NCI-H1048 (cell line): ENCODE measurements at places on chromosomes 16 and 17.

- DNase-seq: no peak
Measured at GRCh38 chr16:23682181-23682580, 3.5 kb downstream of the PLK1 start.

DNA sequence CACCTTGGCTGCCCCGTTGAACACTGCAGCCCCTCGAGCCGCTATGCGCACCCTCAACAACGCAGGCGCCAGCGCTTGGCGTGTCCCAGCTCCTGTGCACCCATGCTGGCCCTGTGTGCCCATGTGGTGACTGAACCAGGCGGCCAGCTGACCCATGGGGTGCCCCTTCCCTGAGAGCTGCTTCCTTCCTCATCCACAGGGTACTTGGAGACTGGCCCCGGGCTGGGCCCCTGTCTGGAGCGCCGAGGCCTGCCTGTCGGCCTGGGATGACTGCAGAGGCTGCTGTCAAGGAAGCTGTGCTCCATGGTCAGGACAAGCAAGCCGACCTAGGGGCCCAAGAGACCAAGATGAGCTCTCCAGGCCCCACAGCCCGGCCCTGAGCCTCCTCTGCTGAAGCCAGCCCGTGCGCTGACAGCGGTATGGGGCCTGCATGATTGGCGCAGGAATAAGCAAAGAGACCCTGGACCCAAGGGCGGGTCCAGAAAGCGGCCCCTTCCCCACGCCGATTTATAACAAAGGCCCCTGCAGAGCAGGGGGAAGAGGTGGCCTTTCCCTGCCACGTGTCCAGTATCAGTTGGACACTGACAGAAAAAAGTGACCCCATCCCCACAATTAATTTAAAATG lies 21.6 kb upstream of the BAHCC1 start:
- DNase-seq: no peak

- DNase-seq: no peak
Measured at GRCh38 chr16:82160226-82160625, 9.8 kb downstream of the MPHOSPH6 start.

DNA sequence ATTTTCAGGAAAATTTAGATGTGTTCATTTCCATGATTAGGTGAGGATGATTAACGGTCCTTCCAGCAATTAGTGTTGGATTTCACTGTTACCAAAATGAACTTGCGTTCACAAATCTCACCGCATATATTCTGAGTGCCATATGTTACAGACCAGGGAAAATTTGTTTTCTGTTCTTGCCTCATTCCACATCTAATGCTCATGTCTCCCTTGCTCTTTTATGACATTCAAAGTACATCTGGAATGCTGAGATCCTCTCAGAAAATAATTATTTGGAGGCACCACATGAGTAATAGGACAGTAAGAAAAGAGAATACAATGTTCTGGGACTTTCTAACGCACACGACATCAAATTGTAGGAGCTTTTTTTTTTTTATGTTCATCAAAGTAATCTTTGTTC lies 406.5 kb downstream of the SHISA9 start:
- no peak for DNase-seq

- no peak for DNase-seq
Measured at GRCh38 chr16:28187595-28188004, 24.2 kb downstream of the XPO6 start.

GRCh38 chr16:59612094-59612493 lies 878.0 kb upstream of the GOT2 start:
- DNase-seq: no peak

GRCh38 chr17:76570877-76571471 lies 14.7 kb downstream of the ST6GALNAC2 start:
- no peak for DNase-seq

DNA sequence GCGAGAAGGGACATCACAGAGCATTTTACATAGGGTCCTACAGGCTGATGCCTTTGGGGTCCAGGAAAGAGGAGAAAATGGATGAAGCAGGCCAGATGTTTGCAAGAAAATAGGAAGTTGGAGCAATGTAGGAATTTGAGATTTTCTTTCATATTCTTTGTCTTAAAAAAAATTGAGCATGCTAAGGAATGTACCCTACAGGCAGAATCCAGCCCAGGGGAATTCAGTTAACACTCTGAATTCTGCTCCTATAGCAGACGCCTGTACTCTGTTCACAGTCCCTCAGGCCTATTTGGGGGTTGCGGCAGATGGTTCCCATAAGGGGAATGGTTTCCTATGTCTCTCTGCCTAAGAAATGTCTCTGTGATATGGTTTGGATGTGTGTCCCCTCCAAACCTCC lies 393.7 kb upstream of the C16orf82 start:
- no peak for DNase-seq

- DNase-seq: no peak
Measured at GRCh38 chr16:81821436-81822128, 42.5 kb downstream of the PLCG2 start.

GRCh38 chr16:49788986-49789385 lies 66.9 kb downstream of the ZNF423 start:
- DNase-seq: no peak

DNA sequence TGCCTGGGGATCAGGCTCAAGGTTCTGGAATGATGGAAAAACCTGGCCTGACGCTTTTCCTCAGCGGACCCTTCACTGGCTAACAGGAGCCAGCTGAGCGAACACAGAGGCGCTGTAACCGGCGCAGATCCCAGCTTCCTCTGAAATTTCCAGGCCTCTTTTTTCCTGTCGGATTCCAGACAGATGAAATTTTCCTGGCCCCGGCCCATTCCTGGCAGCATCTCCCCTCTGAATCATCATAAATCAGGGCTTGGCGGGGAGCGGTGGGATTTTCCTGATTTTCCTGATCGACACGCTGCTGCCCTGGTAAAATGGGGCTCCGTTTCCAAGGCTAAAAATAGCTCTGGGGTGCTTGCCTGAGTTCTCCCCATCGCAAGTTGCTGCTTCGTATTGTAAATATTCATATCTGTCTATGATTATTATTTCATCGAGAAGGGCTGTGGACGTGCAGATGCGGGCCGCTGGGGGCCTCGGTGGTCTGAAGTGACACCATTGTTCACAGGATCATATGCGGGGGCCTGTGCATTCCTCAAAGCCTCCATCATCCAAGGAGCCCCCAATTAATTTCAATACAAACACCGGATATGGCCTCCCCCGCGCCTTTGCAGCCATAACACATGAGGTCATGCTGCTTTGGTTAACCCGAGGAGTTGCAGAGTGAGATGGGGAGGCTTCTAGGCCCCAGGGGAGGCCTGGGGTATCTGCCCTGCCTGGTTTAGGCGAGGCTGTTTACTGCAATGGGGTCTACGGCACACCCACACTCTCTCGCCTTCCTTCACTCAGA lies 45.8 kb upstream of the ETV4 start:
- no peak for DNase-seq

DNA sequence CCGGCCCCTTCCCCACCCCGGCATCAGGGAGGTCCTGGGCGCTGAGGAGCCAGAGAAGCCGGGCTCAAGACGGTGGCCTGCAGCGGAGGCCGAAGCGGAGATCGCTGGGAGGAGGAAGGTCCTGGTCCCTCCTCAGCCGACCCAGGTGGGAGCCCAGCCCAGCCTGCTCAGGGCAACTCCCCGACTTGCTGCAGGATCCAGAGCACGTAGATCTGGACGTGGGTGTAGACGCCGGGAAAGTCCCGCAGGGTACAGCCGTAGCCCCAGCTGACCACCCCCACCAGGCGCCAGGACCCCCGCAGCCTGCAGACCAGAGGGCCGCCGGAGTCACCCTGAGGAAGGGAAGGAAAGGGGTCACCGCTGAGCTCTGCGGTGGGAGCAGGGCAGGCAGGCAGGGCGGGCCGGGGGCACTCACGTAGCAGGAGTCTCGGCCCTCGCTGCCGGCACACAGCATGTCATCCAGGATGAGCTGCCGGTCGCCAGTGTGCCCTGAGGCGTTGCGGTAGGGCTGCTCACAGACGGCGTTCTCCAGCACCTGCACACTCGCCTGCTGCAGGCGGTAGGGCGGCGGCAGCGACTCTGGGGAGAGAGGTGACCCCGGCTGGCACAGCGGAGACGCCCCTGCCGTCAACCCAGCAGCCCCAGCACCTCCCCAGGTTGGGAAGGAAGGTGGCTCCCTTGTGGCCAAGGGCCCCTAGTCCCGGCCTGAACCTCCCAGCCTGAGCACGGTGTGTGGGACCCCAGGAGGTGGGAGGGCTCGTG lies 5.4 kb downstream of the TPSD1 start:
- DNase-seq: no peak

DNA sequence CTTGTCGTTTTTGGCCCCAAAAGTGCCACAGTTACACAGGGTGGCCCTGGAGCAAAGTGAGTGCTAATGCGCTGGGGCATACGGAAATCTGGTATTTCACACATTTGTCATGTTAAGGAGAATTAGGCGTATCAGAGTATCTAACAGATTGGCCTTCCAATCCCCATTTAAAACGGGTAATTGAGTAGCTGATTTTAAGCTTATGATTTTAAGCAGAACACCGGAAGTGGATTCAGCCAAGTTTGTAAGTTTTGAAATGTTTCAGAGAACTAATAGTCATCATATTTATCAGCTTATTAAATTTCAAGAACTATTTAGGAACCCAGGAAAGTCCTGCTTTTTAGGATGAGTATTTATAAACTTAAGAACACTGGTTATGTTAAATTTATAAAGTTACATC lies 19.5 kb downstream of the LRRC75A start:
- DNase-seq: no peak

GRCh38 chr17:10428781-10429180 lies 7.0 kb upstream of the MYH8 start:
- no peak for DNase-seq

DNA sequence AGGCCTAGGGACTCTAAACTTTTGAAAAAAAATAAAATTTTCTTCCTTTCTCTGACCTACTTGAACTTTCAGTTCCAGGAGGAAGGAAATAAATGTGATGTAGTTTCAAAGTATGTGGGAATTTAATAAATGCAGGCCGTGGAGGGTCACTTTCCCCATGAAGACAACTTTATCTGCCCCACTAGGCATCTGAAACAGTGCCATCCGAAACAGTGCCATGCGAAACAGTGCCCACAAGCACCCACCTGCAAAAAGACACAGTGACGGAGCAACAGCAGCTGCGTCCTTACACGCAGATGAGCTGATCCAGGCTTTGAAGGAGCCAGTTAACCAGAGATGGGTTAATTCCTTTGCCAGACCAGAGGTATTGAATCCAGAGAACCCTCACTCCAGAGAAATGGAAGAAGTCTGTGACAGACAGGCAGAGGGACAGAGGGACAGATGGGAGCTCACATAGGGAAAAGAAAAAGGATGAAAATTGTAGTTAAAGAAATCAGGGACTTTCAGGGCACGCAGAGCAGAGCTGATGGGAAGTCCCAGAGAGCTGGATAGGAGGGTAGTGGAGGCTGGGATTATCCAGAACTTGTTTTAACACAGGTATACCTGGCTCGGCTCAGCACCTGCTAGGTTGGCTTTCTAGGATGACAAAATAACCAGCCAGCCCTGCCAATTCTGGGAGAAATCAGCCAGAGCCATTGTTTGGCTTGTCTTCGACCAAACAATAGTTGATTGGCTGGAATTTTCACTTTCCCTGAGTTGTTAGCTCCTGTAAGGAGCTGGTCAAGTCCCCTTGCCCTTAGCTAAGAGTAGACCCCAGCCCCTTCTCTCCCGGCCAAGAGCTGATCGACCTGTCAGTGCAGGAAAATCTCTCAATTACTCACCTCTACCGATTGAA lies 17.1 kb upstream of the HOXB13 start:
- no peak for DNase-seq

DNA sequence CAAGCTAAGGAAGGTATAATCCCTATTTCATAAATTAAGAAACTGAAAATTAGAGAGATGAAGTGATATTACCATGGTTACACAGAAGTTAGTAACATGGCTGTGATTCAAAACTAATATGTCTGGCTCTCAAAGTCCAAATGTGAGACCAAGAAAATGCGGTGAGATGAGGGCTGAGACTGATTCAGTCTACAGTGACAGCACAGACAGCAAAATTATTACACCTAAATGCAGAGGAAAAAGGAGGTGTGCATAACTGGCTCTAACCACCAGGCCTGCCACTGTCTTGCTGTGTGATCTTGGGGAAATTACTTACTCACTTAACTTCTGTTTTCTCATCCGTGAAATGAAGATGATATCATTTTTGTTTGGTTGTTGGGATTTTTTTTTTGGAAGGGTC lies 270.0 kb upstream of the SOX9 start:
- no peak for DNase-seq

GRCh38 chr16:66513111-66513723 lies 36.7 kb downstream of the TK2 start:
- DNase-seq: no peak

DNA sequence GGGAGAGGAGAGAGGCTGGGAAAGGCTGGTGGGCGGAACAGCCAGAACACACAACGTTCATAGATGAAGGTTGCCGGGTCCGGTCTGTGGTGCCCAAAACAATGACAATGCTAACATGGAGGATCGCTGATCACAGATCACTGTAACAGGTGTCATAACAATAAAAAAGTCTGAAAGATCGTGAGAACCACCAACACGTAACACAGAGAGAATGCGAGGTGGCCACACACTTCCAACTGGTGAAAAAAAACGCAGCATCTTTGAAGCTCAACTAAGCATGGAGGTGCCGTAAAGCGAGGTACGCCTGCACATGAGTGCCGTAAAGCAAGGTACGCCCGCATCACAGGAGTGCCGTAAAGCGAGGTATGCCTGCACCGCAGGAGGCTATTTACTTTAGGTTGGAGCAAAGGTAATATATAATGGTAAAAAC lies 42.3 kb downstream of the ABR start:
- no peak for DNase-seq

DNA sequence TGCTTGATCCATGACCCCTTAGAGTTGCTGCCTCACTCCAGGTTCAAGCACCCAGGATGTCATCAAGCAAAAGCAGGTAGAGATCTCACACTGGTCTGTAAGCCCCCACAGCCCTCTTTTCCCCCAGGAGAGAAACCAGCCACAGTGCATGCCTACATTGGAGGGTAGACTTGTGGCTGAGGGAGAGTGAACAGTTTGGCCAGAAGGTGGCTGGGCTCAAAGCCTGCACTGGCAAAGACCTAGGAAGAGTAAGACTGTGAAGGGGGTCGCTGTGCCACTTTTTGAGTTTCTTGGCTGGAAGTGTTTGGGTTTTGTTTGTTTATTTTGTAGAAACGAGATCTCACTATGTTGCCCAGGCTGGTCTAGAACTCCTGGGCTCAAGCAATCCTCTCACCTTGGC lies 28.5 kb downstream of the HOXB1 start:
- DNase-seq: no peak

DNA sequence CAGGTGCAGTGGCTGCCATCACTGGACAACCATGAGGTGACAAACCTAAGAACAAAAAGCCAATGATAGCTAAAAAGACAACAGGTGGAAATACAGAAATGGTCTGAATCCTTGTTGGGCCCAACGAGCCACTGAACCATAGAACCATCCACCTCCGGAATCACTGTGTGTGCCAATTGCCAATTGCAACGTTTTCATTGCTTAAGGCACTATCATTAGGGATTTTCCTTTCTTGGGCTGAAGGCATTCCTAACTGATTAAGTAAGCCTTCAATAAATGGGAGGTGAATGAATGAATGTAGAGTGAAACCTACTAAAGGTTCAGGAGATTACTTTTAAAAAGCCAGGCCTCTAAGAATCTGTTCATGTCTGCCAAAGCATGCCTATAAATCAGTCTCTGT lies 3.6 kb downstream of the USP31 start:
- DNase-seq: no peak

DNA sequence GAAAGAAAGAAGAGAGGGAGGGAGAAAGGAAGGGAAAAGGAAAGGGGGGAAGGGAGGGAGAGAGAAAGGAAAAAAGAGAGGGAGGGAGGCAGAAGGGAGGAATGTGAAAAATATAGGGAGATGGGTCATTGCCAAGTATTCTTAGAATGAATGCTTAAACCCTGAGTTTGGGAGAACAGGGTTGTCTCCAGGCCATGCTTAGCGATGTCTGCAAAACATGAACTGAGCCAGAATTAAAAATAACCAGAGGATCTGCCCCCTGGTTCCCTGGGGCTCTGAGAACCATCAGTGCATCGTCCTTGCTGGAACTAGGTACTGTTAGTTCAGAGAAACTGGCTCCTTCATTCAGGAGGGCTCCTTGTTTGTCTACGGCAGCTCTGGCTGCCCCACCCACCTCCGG lies 170.4 kb downstream of the IRX5 start:
- no peak for DNase-seq
